ENCODE measurements at places on chromosomes 13 and 19.

DNA sequence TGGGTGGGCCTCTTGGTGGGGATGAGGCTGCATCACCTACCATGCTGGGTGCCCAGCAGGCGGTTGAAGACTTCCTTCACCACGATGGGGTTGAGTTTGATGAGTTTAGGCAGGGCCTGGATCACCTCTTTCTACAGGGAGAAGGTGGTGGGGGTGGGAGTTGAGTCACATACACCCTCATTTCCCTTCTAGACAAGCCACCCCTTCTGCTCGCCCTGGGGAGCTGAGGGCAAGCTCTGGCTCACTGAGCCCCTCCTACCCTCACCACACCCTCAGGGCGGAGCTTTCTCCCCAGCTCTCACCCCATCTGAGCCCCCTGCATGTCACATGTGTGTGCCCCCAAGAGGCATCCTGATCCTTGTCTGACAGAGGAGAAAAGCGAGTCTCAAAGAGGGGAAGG lies 7.6 kb upstream of the RSPH6A start:
- no peak for DNase-seq

GRCh38 chr19:33484226-33484774 lies 37.3 kb downstream of the PEPD start:
- no peak for DNase-seq

DNA sequence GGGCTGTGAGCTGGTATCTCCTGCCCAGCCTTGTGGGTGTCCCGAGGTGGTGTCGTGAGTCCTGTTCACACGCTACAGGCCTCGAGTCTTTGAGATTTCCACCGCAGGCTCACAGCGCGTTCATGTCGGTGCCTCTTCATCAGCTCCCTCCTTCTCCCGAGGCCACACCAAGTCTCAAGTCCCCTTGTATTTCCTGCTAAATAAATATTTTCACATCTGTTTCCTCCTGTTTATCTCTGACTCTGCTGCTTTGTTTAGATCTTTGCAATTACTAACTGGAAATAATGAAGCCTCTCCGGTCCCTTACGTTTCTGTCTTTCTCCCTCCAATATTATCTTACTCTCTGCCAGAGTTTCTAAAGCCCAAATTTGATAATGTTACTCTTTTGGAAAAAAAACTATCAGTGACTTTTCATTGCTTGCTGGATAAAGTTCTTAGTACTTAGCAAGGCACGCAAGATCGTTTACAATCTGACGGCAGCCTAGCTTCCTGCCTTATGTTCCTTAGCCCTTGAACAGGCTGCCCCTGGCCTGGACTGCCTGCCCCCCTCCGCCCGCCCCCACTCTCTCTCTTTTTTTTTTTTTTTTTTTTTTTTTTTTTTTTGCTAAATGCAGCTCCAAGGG lies 130.5 kb upstream of the RNF113B start:
- DNase-seq: no peak

DNA sequence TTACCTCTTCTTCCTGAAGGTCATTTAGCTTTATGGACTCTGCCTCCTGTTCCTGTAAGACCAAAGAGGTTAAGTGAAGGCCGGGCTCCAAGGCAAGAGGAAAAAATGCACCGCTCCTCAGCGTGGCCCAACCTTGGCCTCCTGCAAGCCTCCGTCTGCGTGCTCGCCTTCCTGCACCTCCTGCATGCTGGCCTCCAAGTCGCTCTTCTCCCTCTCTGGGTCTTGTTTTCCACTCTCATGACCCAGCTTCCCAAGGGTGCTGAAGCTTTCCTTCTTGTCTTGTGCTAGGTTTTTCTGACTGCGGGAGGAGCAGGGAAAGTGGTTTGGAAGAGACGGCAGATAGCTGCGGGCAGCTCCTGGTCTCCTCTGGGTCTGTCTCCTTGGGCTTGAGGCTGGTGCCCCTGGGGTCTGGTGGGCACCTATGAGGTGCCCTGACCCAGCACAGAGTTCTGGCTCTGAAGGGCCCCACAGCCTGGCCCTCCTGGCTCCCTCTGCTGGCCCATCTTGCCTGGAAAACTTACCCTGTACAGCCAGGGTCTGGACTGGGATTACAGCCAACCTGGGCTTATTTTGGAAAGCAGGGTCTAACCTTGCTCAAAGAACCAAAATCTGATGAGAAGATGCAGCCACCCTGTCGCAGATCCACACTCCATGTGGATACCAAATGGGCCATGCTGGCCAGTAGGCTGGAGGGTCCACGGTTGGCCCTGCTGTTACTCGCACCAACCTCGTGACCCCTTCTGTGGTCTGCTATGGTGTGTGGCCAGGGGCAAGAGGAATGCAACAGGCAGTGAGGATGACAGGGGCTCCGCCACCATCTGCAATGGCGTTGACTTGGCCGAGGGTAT lies 5.2 kb downstream of the C13orf46 start:
- no peak for DNase-seq

- DNase-seq: no peak
Observed at GRCh38 chr13:39655041-39655568, 357 bp upstream of the COG6 start.

GRCh38 chr13:49641801-49642291 lies 13.5 kb downstream of the ARL11 start:
- DNase-seq: no peak

DNA sequence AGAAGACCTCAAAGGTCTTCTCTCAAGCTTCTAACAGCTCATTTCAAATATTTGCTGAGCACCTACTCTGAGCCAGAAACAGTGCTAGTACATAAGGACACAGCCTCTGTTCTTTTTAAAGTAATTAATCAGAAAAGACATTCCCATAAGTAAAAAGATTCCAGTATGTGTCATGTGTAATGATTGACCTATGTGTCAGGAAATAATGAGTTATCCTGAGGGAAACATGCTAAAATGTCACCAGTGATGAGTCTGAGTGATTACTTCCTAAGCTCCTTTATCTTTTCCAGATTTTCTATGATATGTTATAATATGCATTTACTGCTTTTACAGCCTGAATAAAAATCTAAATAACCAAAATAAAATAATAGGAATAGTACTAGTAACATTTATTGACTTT lies 107.6 kb downstream of the SLC25A15 start:
- DNase-seq: no peak

DNA sequence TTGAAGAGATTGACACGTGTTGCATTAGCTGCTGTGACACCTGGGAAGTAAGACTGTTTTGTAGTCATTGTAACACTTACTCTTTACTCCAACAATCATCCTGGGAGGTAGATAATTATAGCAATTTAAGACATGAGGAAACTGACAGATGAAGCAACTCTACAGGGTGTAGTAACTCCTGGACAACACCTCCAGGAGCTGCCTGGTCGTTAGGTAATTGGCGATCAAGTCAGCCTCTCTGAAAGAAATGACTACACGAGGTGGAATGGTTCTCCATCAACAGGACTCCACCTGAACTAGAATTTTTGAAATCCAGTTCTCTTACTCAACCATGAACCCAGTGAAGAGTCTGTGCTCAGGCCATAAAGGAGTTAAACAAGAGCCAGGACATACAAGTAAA lies 43.0 kb upstream of the LRCH1 start:
- no peak for DNase-seq

GRCh38 chr19:4496304-4496703 lies 22.0 kb downstream of the PLIN4 start:
- no peak for DNase-seq

- no peak for DNase-seq
Observed at GRCh38 chr13:113916330-113916815, 52.5 kb upstream of the GAS6 start.

GRCh38 chr13:91346850-91347201 lies 661 bp upstream of the MIR17HG start:
- no peak for DNase-seq

GRCh38 chr13:23161481-23161825 lies 19.3 kb upstream of the SGCG start:
- no peak for DNase-seq

- DNase-seq: no peak
Observed at GRCh38 chr13:51998723-51999509, 12.3 kb downstream of the ATP7B start.

DNA sequence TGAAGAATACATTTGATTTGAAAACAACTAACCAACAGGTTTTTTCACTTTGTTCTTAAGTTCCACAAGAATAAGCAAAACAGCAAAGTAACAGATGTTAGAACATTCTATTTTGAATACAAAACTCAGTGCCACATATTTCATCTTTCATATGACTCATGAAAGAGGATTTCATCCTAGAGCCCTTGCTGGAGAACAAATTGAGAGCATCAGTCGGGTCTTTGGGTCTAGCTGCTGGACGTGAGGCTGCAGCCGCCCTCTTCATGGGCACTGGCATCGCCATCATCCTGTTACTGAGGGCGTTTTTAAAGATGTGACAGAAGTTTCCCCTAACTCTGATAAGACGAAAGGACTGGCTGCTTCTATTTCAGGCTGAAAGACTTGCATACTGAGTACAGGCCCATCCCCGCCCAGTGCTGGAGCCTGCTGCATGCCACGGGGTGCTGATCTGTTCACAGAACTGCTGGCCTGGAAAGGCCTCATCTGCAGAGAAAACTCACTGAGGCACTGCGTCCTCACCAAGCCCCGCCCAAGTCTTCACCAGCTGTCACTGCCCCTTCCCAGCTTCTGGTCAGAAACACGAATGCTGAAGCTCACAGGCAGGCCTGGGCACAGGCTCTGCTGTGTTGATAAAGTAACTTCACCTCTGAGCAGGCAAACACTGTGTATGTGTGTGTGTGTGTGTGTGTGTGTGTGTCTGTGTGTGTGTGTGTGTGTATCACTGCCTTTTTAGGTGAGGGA lies 101.4 kb downstream of the TUBGCP3 start:
- no peak for DNase-seq

DNA sequence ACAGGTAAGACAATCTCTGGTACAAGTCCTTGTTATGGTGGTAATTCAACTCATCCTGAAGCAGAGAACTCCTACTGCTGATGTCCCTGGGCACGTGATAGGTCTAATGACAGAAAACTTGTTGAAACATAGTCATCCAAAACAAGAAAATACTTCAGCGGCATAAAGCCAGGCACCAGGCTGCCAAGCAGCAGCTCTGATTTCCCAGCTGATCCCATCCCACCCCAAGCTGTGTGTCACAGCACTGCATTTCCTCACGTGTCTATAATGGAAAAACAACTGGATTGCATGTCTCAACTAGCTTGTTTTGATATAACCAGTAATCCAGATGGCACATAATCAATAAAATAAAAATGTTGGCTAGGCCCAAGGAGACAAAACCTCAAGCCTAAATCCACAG lies 64.8 kb downstream of the MIPEP start:
- DNase-seq: no peak

GRCh38 chr13:72163678-72164077 lies 296.7 kb upstream of the DACH1 start:
- DNase-seq: no peak

GRCh38 chr19:17553256-17553655 lies 2.2 kb upstream of the COLGALT1 start:
- no peak for DNase-seq

GRCh38 chr19:52660981-52661380 lies 22.8 kb upstream of the ZNF83 start:
- DNase-seq: no peak

DNA sequence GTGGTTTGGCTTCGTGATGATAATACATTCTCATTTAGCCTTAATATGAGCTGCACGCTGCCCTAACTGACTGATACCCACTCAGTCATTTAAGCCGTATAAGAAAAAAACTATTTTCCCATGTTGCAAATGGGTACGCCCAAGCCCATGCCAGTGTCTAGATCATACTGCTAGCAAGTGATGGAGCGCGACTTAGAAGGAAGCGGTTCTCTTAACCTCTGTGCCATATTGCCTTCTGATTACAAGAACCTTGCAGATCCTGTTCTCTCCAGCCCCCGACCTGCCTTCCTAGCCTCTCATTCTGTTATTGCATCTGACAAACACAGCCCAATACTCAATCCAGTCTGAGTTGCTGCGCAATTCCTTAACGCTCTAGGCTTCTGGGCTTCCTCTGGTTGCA lies 603 bp downstream of the GPALPP1 start:
- DNase-seq: no peak

GRCh38 chr19:18940769-18941627 lies at the start of gene HOMER3:
Gene HOMER3 (minus strand): TSS chr19:18941217. CDS start chr19:18938982, 2,235 bp downstream.
- DNase-seq: peak; percentile 42

DNA sequence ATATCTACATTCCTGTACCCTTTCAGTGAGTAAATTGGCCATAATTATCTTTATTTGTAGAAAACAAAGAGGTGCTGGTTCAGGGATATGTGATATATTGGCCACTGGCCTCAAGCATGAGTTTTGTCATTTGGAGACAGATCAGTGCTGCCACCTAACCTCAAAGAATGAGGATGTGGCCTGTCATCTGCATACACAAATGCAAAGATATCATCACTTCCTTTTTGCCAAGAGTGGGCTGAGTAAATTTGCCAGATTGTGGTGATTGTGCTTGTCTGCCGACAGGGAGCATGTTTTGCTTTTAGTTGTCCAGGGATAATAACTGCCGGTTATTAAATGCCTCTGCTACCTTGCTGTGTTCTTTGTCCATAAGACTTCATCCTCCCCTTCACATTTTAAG lies 44.2 kb downstream of the WASF3 start:
- DNase-seq: no peak

GRCh38 chr13:43014162-43014561 lies 9.2 kb upstream of the DNAJC15 start:
- no peak for DNase-seq

- DNase-seq: no peak
Observed at GRCh38 chr13:31803311-31803710, 64.0 kb downstream of the RXFP2 start.

- peak; percentile 20 for DNase-seq
Observed at GRCh38 chr19:3788996-3789778, 3.0 kb upstream of the MATK start.

DNA sequence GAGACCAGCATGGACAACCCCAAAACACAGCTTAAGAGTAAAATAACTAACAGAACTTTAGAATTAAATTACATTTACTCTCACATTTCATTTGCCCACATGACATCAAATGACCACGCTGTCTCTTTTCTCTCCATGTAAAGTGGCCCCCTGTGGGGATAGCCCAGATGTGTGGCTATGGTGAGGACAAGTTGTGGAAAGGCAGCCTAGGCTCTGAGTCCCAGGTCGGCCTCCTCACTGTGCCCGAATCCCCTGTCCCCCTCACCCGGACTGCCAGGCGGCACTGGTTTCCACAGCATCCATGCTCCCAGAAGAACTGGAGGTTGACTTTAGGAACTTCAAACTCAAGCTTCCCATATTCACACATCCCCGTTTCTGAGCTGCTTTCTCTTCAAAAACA lies 111.8 kb upstream of the UQCRFS1 start:
- DNase-seq: no peak

DNA sequence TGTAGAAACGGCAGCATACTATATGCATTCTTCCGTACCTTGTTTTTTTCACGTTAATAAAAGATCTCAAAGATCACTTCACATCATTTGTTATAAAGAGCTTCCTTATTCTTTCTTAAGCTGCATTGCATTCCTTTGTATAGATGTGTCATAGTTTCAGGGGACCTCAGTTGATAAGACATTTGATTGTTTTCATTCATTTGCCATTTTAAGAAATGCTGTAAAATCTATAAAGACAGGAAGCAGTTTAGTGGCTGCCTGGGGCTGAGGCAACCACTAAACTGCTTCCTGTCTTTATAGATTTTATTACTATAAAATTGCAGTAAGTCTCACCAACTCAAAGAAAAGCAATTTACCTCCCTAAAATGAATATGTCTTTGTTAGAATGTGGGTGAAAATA lies 59.4 kb downstream of the ZDHHC20 start:
- no peak for DNase-seq

All from activated CD8-positive, alpha-beta memory T cell treated with anti-CD3 and anti-CD28 coated beads for 48 hours (primary cell).